GM13977 (cell line): ENCODE measurements at places on chromosomes 6 and 20.

DNA sequence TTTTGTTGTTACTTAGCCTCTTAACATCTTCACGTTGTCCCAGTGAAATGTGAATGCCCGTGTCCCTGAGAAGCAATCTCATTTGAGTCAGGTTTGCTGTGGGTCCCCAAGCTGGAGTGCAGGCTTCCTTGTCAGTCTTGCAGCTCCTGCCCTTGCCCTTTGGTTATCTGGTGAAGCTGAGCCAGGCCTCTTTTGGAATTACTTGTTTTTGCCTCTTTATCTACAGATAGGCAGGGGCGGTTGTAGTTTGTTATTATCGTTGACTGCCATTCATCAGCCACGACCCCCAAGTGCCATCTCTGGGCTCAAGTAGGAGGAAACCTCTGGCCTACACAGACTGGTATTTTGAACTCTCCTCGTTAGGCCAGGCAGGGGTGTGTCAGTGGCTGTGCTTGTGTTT lies 2.2 kb downstream of the TMEM14C start:
- DNase-seq = no peak

DNA sequence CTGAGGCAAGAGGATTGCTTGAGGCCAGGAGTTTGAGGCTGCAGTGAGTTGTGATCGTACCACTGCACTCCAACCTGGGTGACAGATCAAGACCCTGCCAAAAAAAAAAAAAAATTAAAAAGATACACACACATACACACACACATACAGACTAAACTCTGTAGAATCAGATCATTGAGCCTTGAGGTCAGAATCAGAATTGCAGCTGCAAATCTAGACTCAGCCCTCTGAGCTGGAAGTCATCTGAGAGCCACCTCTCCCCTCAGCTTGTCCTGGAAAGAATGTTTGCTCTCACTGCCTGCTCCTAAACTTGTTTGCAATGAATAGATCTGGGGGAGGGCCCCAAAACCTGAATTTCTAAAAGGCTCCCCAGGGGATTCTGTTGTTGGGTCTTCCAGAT lies 41.4 kb upstream of the ANGPT4 start:
- peak; percentile 44 for DNase-seq

GRCh38 chr6:23244300-23244699 lies 674.9 kb downstream of the HDGFL1 start:
- DNase-seq = no peak

GRCh38 chr6:37302086-37302686 lies 44.2 kb upstream of the TMEM217 start:
- DNase-seq = no peak

GRCh38 chr6:11931296-11932035 lies 80.6 kb upstream of the HIVEP1 start:
- DNase-seq = no peak
